Colonic mucosa (tissue), 4 donors: ENCODE measurements at places on chromosomes 7 and 10. TPM values are rescaled to one million over a fixed set of nuclear protein-coding genes. Genes with fewer than 3 reads are reported as not detected.

SEC31B gene
- total RNA-seq = 13.2 TPM

GPR26 gene
- total RNA-seq = not detected

GRCh38 chr10:48771234-48771633 lies 86.6 kb downstream of the WDFY4 start:
- H3K4me1 ChIP-seq = no peaks in the 10 kb centered on the region
- H3K36me3 ChIP-seq = no peaks in the 10 kb centered on the region
- DNase-seq = no peak
- H3K27me3 ChIP-seq = no peaks in the 10 kb centered on the region
- H3K27ac ChIP-seq = no peak overlapping the region
- H3K4me3 ChIP-seq = no peak overlapping the region

TEX36 gene
- not detected for total RNA-seq

- H3K4me1 ChIP-seq = no peaks in the 10 kb centered on the region
- no peak overlapping the region for H3K4me3 ChIP-seq
- no peak overlapping the region for H3K27ac ChIP-seq
- DNase-seq = no peak
Measured at GRCh38 chr10:81082621-81083376, 545.1 kb downstream of the SH2D4B start.

DNA sequence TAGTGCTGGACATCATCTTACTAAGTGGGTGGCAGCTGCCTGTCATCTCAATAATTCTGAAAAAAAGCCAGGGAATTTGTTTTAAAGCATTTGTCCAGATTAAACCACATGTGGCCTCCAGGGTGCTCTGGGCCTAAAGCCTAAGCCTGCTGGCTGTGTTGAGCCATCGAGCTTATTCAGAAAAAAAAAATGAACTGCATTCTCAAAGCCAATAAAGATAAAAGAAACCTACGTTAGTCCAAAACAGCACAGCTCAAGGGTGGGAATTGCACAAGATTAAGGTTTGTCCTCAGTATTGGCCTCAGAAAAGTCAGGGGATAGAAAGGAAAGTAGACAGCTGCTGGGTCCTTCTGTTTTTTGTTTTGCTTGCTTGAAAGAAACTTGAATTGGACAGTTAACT lies 22.6 kb upstream of the PRTFDC1 start:
- no peak overlapping the region for H3K27ac ChIP-seq
- DNase-seq = no peak
- H3K27me3 ChIP-seq = no peaks in the 10 kb centered on the region
- H3K4me3 ChIP-seq = no peak overlapping the region
- no peaks in the 10 kb centered on the region for H3K36me3 ChIP-seq
- H3K4me1 ChIP-seq = no peaks in the 10 kb centered on the region

GRCh38 chr10:52729271-52730104 lies 43.1 kb downstream of the MBL2 start:
- no peaks in the 10 kb centered on the region for H3K36me3 ChIP-seq
- no peak for DNase-seq
- no peaks in the 10 kb centered on the region for H3K4me1 ChIP-seq
- no peaks in the 10 kb centered on the region for H3K27me3 ChIP-seq
- H3K27ac ChIP-seq = no peak overlapping the region

GRCh38 chr7:83038787-83039186 lies 123.9 kb downstream of the PCLO start:
- H3K4me3 ChIP-seq = no peak overlapping the region
- H3K4me1 ChIP-seq = no peaks in the 10 kb centered on the region
- no peak overlapping the region for H3K27ac ChIP-seq
- DNase-seq = no peak
- no peaks in the 10 kb centered on the region for H3K36me3 ChIP-seq

DNA sequence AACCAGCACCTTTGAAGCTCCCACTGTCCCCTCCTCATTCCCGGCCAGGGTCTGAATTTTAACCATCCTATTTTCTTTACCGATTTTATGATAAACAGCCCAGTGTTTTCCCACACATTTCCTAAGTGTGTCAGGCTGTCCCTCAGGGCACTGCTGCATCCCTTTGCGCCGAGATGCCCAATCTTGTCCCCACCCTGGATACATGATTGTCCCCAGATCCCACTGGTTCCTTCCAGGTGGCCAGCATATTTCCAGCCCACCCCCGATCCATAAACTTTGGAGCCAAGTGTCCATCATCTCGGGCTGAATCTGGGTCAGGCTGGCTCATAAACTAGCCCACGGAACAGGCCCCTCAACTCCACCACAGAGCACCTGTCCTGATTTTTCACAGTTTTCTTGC lies 137.2 kb downstream of the CDH23 start:
- no peaks in the 10 kb centered on the region for H3K27me3 ChIP-seq
- H3K27ac ChIP-seq = no peak overlapping the region
- DNase-seq = no peak

SPDYE1 gene
- not detected for total RNA-seq

STEAP1 gene
- 22.0 TPM for total RNA-seq

- H3K36me3 ChIP-seq = no peaks in the 10 kb centered on the region
- H3K27ac ChIP-seq = no peak overlapping the region
- no peak overlapping the region for H3K4me3 ChIP-seq
- H3K27me3 ChIP-seq = no peaks in the 10 kb centered on the region
- no peaks in the 10 kb centered on the region for H3K4me1 ChIP-seq
Measured at GRCh38 chr10:46250481-46250880, 36.3 kb upstream of the ANTXRL start.

LANCL2 gene
- 17.8 TPM for total RNA-seq

DNA sequence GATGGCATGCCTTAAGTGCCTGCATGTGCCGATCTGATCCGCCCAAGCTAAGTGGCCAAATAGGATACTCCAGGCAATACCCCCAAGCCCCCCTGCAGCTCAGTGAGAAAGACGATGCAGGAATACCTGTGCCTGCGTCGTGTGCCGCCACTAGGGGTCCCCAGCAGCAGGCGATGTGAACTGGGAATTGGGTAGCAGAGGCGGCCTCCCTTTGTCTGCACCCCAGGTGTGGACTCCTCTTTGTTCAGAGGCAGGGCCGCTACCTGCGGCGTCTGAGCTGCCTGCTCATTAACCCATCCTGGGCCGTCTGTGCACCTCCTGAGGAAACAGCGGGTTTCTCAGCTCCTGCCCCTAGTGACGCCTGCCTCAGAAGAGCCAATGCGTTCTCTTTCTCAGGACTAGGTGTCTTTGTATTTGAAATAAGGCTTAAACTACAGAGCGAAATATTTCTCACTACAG lies 4.8 kb upstream of the CHN2 start:
- peak; percentile 81 for DNase-seq
- H3K36me3 ChIP-seq = no peaks in the 10 kb centered on the region
- H3K27me3 ChIP-seq = no peaks in the 10 kb centered on the region
- no peaks in the 10 kb centered on the region for H3K4me1 ChIP-seq
- H3K4me3 ChIP-seq = no peak overlapping the region

CTAGE6 gene
- not detected for total RNA-seq

GRCh38 chr7:123727071-123727837 lies 21.5 kb downstream of the WASL start:
- H3K27ac ChIP-seq = no peak overlapping the region
- no peaks in the 10 kb centered on the region for H3K4me1 ChIP-seq
- no peak for DNase-seq
- H3K27me3 ChIP-seq = no peaks in the 10 kb centered on the region
- no peak overlapping the region for H3K4me3 ChIP-seq

- peaks cover 6% of the 10 kb centered on the region for H3K27me3 ChIP-seq
- H3K36me3 ChIP-seq = no peaks in the 10 kb centered on the region
- peaks cover 5% of the 10 kb centered on the region for H3K4me1 ChIP-seq
- no peak overlapping the region for H3K4me3 ChIP-seq
- no peak overlapping the region for H3K27ac ChIP-seq
- DNase-seq = no peak
Measured at GRCh38 chr10:84542522-84543490, 214.4 kb downstream of the CCSER2 start.

- H3K27me3 ChIP-seq = no peaks in the 10 kb centered on the region
- H3K27ac ChIP-seq = no peak overlapping the region
- no peaks in the 10 kb centered on the region for H3K36me3 ChIP-seq
- no peak for DNase-seq
- no peaks in the 10 kb centered on the region for H3K4me1 ChIP-seq
- no peak overlapping the region for H3K4me3 ChIP-seq
Measured at GRCh38 chr10:17244700-17245365, 16.8 kb downstream of the VIM start.
